Cerebellar nuclear complex (tissue), 1 donor: ENCODE measurements at places on chromosomes 7 and 10.

DNA sequence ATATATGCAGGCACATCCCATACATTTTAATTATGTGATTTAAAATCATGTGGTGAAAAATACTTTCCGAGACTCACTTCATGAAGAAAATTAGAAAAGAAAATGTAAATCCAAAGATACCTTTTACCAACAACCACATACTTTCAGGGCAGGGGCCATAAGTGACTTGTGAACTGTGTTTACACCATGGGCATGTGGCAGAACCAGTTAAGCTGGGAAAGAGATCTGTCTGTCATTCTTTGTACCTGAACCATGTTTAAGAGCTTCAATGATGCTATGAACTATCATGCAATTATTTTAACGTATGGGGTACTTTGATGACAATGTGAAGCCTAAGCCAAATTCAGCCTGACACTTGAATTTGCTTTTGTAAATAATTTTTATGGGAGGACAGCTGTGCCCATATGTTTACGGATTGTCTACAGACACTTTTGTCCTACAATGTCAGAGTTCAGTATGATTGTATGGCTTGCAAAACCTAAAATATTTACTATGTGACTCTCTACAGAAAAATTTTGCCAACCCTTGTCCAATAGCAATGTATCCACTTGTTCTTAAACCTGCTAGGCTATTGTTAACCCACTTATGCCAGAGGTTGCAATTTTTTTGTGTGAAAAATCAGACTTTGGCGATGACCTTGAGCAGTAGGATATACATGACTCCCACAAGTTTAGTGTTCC, 654.6 kb downstream of the TNS3 start:
- DNase-seq: no peak

- no peak for DNase-seq
Measured at GRCh38 chr10:110533149-110533548, 34.3 kb upstream of the SMC3 start.

DNA sequence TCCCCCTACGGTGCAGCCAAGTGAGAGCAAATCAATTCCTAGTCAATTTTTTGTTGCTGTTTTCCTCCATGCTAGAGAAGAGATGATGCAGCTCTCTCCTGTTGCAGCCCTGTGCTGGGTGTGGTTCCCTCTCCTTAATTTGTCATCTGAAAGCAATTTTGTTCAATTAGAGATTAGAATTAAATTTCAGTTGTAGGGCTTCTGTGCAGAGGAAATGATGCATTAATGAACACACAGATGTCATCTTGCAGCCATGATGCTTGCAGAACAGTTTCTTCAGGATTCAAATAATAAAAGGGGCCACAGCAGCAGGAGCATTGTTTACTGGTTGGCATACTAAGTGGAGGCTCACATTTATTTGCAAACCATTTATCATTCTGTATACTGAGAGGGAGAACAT, 266.0 kb downstream of the AUTS2 start:
- DNase-seq: no peak

GRCh38 chr10:32048282-32048681, 7.9 kb downstream of the KIF5B start:
- no peak for DNase-seq

DNA sequence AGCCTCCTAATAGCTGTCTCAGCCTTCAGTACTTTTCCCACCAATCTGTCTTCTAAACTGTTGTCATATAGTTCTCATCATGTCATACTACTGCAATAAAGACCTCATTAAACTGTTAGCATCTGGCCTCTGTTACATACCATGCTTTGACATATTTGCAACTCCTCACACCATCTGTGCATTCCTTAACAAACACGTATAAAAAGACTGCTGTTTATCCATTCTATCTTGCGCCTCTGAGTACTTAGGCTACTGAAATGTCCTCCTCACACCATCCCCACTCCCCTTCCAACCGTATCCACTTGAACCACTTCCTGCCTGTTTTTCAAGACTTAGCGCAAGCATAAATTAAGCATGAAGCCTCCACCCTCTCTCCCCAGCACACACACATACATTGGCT, 41.6 kb downstream of the SLC16A9 start:
- DNase-seq: no peak

- DNase-seq: no peak
Measured at GRCh38 chr7:124457841-124458240, 307.8 kb downstream of the GPR37 start.

GRCh38 chr7:139995017-139995915, 67.5 kb downstream of the PARP12 start:
- DNase-seq: no peak

GRCh38 chr10:18099415-18099814, 40.8 kb upstream of the CACNB2 start:
- no peak for DNase-seq

DNA sequence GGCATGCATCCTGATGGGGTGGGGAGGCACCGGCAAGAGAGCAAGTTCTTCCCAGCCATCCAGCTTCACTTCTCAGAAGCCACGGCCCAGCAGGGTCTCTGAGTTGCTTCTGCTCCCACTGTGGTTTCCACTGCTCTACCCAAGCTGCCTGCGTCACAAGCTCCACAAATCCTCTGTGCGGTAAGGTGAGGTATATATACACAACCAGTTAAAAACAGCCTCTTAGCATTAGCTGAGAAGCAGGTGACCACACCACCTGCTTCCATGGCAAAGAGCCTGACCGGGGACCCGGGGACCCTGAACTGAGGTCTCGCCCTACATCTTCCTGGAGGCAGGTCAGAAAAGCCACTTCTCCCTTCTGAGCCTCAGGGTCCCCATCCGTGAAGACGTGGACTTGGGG, 46.9 kb upstream of the NPFFR1 start:
- no peak for DNase-seq

GRCh38 chr10:88333248-88333630, 249.9 kb downstream of the RNLS start:
- DNase-seq: no peak

- no peak for DNase-seq
Measured at GRCh38 chr10:97520520-97520919, 21.8 kb downstream of the UBTD1 start.

- no peak for DNase-seq
Measured at GRCh38 chr7:157273208-157274093, 63.4 kb upstream of the DNAJB6 start.

- no peak for DNase-seq
Measured at GRCh38 chr7:136664537-136664936, 203.9 kb upstream of the CHRM2 start.

DNA sequence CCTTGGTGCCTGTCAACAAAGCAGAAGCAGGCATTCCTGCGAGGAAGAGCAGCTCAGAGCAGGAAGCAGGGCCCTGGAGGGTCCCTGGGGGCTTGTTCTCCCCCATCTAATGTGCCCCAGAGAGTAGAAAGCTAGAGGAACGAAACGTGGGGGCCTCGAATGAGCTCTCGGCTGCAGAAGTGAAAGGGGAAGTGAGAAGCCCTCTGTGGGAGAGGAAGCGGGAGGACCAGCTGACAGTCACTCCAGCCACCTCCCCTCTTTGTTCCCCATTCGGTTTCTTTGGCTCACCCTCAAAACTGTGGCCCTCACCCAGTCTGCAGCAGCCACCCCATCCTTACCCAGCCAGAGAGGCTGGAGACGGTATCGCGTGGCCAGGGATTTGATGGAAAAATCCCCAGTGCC, 25.0 kb downstream of the C10orf105 start:
- DNase-seq: no peak
